Endothelial cell (in vitro differentiated cells): ENCODE measurements at places on chromosomes 2 and 18. TPM values are rescaled to one million over a fixed set of nuclear protein-coding genes. Genes with fewer than 3 reads are reported as not detected.

- DNase-seq, result no peak
These were observed 23.1 kb upstream of the KLF7 start for GRCh38 chr2:207188626-207189419.

GRCh38 chr2:132824716-132825115 lies 154.7 kb upstream of the LYPD1 start:
- DNase-seq, result no peak

GRCh38 chr2:127811397-127812321 lies 688 bp upstream of the WDR33 start:
- DNase-seq, result no peak

PDE11A gene
- 1.7 TPM for total RNA-seq

CD8A gene
- total RNA-seq, result not detected

NDC80 gene
- total RNA-seq, result 8.6 TPM
